ENCODE measurements at places on chromosomes 6 and 20.

GRCh38 chr6:134288538-134289203 is 29.2 kb downstream of the SGK1 start:
- DNase-seq, result no peak

DNA sequence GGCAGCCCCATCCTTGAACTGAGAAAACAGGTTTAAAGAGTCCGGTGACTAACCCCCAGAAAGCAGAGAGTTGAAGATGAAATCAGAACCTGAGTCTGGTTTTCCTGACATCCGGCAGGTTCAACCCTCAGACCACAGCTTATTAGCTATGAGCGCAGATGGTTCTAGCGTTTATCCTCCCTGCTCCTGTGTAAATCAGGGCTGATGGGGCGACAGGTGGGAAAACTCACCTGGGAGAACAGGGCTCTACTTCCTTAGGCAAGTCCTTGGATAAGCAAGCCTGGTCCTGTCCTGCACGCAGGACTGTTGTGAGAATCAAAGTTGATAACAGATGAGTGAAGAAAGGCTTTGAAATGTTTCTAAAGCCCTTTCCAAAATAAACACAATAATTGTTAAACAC is 31.4 kb downstream of the GHRH start:
- DNase-seq, result no peak

DNA sequence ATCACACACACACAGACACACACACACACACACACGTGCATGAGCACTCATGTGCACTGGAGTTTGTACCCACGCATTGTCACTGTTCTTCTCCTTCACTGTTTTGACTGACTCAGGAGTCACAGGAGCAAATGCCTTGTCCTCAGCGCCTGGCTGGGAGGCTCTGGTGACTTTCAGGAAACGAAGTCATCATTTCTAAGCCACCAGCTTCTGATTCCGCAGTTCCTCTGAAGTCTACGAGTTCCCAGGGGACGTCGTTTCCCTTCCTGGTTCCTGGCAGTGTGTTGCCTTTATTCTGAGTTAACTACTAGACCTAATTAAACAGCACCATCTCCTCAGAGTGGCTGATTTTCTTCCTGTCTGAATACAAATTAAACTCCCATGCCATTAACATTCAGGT is 82.2 kb upstream of the PMEPA1 start:
- no peak for DNase-seq

- DNase-seq, result no peak
These were observed 33.6 kb upstream of the RIPOR2 start for GRCh38 chr6:24969343-24969860.

- DNase-seq, result no peak
These were observed 530 bp upstream of the NEDD9 start for GRCh38 chr6:11232770-11233626.

GRCh38 chr20:11838076-11838636 is 79.5 kb upstream of the BTBD3 start:
- DNase-seq, result no peak

- no peak for DNase-seq
These were observed 4.5 kb upstream of the CITED2 start for GRCh38 chr6:139378882-139379341.

DNA sequence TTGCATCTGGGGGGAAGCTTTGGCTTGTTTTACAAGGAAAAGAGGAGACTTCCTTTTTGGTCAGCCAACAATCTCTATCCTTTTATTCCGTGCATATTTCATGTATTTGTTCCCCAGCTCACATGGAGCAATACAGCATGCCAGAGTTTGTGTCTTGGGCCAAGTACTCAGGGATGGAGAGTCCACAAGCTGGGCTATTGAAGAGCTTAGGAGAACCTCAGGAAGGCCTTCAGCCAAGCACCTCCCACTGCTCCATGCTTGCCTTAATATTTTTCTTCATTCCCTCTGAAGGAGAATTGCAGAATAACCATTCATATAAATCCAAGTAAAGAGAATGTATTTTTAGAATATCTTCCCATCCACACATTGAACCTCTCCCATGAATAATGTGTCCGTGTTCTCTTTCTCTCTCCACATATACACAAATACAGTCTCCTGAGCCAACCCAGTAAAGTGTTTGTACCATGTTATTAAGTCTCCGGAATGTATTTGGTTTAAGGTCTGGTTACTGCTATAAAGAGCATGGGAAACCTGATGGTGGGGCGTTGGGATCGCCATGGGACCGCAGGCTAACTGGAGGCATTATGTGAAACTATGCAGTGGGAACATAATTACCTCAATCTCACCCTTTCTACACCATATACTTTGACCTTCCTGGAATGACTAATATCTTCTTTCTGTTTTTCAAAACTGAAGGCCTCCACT is 3.0 kb downstream of the LAMA4 start:
- no peak for DNase-seq

DNA sequence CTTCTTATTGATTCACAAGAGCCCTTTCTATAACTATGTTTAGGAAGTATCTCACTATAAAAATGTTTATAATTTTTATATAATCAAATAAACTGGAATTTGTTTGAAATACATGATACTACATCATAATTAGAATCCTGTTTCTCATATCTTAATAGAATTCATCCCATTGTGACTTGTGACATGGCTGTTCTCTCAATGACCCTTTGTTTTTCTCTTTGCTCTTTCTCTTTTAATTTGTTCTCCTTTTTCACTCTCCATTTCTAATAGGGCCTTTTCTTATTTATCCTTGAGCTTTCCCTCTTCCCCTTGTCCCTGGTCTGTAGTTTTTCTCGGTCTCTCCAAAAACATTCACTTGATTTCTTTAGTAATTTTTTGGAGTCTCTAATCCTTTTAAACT is 111.3 kb downstream of the ADGRB3 start:
- DNase-seq, result no peak

- no peak for DNase-seq
These were observed 53.8 kb upstream of the NRSN1 start for GRCh38 chr6:24072038-24072746.

- DNase-seq, result no peak
These were observed 471.3 kb downstream of the DHX35 start for GRCh38 chr20:39433466-39433865.

- DNase-seq, result no peak
These were observed 219.6 kb downstream of the CD83 start for GRCh38 chr6:14337152-14337551.

DNA sequence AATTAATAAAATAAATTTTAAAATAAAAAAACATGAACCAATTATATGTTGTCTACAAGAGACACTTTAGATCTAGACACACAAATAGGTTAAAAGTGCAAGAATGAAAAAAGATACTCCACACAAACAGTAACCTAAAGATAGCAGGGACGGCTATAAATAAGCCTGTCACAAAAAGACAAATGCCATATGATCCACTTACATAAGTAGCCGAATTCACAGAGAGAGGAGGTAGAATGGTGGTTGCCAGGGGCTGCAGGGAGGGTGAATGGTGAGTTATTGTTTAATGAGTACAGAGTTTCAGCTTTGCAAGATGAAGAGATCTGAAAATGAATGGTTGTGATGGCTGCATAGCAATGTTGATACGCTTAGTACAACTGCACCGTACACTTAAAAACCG is 32.7 kb downstream of the KATNA1 start:
- DNase-seq, result no peak

- peak; percentile 90 for DNase-seq
These were observed 588 bp upstream of the ACSS2 start for GRCh38 chr20:34875642-34876405.

DNA sequence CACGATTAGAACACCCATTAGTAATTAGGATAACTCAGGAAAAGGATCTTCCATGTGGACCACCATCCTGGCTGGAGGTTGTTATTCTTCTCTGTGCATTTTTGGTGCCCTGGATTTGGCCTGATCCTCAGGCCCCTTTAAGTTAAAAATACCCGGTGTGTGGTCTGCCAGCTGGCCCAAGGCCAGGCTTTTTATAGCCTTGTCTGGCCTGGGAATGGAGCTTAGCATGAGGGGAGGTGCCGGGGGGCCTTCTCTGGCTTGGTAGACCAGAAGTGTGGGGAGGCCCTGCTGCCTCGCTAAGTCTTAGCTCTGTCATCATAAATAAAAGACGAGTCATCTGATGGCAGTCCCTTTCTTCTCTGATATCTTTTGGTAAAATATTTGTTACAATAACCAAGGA is 71.4 kb downstream of the ARID1B start:
- DNase-seq, result no peak

DNA sequence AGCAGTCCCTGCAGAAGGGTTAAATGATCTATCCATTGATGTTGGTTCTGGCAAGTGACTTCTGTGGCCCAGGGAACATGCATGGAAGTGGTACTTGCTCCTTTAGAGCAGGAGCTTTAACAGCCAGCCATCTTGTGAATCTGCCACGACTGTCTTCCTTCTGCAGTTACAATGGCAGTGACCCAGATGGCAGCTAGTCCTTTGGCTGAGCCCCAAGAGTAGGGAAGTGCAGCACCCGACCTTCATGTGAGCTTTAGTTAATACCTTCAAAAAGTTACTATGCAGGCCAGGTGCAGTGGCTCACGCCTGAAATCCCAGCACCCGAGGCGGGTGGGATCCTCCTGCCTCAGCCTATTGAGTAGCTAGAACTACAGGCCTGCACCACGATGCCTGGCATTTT is 66.4 kb downstream of the POPDC3 start:
- no peak for DNase-seq

GRCh38 chr6:36873612-36874442 is 776 bp downstream of the PPIL1 start:
- DNase-seq, result no peak

DNA sequence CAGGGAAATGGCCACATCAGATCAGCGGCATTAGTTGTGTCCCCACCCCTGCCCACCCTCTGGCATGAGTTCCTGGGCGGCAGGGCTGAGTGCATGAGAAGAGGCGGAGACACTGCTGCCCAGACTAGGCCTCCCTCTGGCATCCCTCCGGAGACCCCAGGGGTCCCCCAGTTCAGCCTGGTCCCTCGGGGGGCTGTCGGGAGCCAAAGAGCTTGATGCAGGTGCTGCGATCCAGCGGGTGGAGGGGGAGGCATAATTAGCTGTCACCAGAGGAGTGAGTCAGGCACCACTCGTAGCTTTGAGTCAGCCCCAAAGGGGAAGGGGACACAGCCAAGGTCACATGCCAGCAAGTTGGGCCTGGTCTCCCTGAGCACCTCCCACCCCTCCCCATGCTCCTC is 34.5 kb downstream of the DLGAP4 start:
- no peak for DNase-seq

GRCh38 chr6:166834049-166834448 is 122.3 kb downstream of the RNASET2 start:
- DNase-seq, result no peak

GRCh38 chr6:123022975-123023374 is 26.9 kb downstream of the CLVS2 start:
- no peak for DNase-seq

DNA sequence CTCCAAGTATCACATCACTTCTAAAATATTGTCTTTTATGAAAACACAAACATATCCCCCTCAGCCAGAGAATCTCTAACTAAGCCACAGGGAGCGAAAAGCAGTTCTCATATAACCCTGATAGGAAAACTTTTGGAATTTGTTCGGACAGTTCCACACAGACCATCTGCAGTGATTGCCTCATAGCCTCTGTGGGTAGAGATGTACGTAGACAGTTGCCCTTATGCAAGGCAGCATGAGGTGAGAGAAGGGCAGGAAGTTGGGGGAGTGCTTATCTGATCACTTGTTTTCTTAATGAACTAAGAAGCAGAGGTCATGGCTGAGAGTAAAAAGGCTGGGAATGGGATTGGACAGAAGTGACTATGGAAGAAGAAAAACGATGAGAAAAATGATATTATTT is 39.6 kb downstream of the SLC23A2 start:
- no peak for DNase-seq

GRCh38 chr6:138832182-138832581 is 36.3 kb downstream of the ECT2L start:
- DNase-seq, result no peak

- no peak for DNase-seq
These were observed 64.8 kb upstream of the POU3F2 start for GRCh38 chr6:98769546-98769945.

- DNase-seq, result peak; percentile 63
These were observed 1.1 kb downstream of the DLK2 start for GRCh38 chr6:43454290-43454695.

GRCh38 chr6:75492386-75493153 is 1.0 kb downstream of the FILIP1 start:
- DNase-seq, result no peak

GRCh38 chr6:153994004-153994403 is 45.0 kb upstream of the OPRM1 start:
- no peak for DNase-seq

DNA sequence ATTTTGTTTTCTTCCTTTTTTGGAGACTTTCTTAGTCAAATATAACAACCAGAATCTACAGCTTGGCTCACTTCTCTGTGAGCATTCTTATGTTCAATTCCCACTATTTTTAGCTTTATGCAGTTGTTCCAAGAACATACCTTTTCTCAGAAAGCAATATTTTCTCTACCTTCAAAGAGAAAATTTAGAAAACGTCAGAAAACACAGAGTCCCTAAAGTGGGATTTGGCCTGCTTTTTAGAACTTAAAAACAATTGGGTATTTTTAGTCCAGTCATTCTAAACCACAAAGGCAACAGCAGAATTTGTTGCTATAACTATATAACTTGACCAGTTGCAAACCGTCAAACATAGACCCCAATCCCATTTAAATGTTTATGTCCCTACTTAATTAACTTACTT is 133.1 kb downstream of the MOXD1 start:
- no peak for DNase-seq

- no peak for DNase-seq
These were observed 9.2 kb downstream of the NRN1 start for GRCh38 chr6:5997420-5997987.

DNA sequence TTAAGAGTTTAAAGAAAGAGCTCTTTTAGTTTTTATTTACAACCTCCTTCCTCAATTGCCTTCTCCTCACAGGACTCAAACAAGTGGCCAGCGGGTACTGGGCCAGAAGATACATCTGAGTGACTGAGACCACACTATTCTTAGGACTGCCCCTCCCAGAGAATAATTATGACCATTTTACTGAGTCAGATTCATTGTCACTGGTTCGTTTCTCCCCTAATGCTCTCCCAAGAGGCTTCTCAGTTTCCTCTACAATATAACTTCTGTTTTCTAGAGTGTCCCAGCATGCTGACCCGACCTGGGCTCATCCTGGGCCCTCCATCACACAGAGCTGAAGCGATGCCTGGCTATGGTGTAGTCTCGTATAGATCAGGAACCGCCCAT is 279.9 kb downstream of the CD83 start:
- no peak for DNase-seq

DNA sequence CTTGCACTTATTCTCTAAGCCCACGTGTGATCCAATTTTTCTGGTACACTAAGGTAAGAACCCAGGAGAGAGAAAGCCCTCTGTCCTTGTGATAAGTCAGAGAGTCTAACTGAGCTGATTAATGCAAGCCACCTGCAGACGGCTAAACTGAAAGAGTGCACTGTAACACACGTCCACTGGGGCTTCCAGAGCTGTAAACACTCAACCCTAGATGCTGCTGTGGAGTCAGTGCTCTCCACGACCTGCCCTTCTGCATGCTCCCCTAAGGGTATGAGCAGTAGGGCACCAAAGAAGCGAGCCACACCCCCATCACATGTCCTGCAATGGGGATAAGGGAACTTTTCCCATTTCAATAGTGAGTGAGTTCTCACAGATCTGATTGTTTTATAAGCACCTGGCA is 55.7 kb downstream of the TXLNB start:
- DNase-seq, result no peak

Measured in stimulated activated CD8-positive, alpha-beta memory T cell treated with anti-CD3 and anti-CD28 coated beads, Interleukin-2, amount 100 ng/mL, for 48 hours (primary cell).